ENCODE measurements at places on chromosomes 3 and 15. TPM values are rescaled to one million over a fixed set of nuclear protein-coding genes. Genes with fewer than 3 reads are reported as not detected.

GRCh38 chr3:120636795-120637401, 40.8 kb downstream of the NDUFB4 start:
- DNase-seq, result no peak

DNA sequence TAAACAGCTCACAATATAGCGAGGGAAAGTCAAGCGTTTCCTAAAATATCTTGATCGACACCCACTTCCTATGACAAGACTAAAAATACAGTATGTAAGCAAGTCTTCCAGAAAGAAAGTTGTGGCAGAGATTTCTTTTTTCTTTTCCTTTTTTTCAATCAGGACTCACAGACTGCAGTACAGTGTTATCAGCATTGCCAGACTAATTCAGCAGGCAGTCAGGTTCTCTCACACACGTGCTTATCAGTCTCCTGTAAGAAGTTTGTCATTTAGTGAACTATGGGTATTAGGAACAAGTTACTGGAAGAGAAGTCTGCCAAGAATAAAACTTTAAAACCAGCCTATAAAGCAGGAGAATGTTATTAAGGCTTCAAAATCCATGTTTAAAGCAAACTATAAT, 32.8 kb upstream of the ZNF385D start:
- no peak for DNase-seq

DNA sequence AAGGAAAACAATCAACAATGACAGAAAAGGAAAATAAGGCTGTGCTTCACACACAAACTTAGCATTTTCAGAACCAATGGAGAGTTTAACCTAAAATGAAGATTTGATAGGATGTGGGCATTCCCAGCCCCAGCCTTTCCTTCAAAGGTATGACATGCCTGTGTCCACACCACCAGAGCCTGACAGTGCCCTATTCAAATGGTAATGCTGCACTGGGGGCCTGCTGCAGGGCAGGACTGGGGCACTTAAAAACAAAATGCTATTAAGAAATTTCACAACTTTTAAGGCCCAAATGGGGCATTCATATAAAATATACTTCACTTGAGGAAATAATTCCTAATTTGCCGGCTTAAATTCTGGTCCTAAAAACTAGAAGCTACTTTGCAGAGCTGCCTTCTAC, 30.9 kb upstream of the TKT start:
- no peak for DNase-seq

DNA sequence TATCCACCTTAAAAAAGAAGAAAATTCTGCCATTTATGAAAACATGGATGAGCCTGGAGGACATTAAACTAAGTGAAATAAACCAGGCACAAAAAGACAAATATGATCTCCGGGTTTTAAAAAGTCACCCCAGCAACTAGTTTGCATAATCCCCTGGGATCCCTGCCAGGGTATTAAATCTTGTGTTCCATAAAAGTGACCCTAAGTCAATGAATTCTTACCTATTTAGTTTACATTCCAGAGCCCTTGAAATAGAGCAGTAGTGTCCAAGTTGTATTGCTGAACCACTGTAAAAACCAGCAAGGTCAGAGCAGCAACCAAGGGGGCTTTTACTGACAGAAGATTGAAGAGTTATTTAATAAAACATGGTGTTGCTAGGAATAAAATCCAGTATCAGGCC, 716.8 kb upstream of the BCHE start:
- no peak for DNase-seq

DNA sequence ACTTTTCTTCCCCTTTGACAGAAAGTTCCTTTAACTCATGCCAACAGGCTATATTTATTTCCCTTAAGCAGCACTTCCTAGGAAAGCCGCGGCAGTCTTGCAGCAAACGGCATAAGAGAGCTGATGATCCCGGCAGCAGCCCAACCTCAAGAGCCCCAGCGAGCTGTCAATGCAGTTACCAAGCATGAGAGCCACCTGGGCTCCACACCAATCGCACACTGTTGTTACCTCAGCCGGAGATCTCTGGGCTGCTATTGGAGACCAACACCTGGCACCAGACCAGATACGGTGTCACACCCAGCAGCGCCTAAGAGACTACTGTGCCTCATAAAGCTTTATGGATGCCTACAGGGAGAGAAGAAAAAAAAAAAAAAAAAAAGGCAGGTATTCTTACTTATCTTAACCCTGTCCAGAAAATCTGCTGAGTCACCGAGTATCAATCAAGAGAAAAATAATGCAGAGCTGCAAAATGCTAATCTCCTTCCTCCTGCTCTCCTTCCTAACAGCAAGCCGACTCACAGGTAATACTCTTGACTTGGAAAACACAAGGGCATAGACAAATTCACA, 11.7 kb downstream of the ABCC5 start:
- peak; percentile 94 for DNase-seq

DNA sequence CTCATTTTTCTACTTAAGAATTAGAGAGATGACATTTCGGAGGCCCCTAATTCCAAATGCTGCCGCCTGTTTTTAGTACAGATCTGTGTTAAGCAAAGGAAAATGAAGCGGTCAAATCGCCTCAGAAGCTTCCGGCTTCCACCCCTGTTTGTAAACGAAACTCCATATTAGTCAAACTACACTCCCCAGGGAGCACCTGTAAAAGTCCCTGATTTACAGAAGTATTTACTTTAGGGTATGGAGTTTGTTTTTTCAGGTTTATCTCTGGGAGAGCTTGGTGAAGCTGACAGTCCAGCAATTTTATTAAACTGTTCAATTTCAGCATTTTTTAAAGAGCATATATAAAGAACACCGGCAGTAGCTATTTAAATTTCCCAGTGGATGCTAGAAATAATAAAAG, 319.8 kb downstream of the FHIT start:
- DNase-seq, result no peak

DNA sequence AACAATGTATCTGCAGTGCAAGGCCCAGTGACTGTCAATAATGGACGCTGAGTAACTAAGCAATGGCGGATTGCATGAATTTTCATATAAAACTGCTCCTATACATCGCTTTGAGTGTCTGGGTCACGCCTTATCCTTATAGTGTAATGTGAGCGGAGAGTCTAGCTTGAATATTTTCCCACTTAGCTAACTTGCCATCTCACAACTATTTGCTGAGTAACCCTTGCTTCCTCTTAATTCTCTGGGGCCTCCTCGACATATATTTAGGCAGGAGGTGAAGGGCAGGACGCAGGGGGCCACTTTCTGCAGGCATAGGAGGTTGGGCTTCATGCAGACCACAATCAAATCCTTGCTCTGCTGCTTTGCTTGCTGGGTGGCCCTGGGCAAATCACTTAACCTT, 24.0 kb downstream of the ST8SIA2 start:
- no peak for DNase-seq

DNA sequence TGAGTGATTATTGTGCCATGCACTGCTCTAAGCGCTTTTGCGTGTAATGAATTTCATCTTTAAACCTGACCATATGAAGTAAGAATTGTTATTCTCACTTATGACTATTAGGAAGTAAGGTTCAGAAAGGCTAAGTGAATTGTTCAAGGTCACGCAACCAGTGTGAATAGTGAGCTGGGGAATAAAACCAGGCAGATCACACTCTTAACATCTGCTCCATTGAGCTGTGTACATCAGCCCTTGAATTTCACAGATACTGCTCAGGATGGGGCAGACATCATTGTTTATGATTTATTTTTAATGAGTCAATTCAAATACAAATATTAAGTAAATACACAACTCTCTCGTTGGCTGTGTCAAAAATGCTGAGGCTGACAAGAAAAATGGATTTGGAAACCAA, 184.5 kb downstream of the FNDC3B start:
- DNase-seq, result no peak

DNA sequence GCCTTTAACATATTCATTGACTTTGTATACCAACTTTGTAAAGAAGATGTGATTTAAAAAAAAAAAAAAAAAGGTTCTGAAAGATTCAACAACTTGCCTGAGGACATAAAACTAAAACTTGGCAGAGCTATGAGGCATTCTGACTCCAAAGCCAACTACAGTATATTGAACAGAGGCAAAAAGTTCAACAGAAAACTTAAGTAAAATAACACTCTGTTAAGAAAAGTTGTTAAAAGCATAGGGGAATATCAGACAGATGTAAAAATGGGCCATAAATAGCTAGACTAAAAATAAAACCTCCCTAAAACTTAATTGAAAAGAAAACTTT, 23.4 kb downstream of the GOLIM4 start:
- DNase-seq, result no peak

GRCh38 chr3:100754563-100755334, 45.5 kb downstream of the TFG start:
- no peak for DNase-seq

DNA sequence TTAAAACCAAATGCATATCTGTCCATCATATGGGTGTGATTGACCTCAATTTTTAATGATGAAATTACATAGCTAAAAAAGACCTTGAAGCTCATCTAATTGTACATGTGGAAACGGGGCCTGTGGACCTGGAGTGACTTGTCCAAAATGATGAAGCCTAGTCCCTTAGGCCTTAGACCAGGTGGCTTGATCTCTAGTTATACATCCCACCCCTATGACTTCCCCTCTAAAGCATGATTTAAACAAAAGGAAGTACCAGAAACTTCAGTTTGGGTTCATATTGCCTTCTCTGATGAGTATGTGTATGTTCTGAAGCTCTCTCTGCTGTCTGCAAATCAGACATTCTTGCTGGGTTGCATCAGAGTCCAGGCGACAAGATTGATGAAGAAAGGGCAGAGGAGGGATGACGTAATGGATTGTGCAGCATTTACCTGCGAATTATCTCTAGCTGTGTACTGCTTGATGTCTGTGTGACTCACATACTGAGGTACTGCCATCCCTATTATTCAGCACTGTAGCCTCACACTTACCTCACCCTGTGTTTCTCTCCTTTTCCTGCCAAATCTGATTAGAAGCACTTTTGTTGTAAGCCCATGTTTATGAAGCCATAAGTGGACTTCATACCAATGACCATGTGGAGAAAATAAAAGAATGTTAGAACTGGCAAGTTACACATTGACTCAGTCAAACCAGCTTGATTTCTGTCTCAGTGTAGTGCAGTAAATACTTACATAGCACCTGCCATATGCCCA, 111.5 kb downstream of the FILIP1L start:
- peak; percentile 49 for DNase-seq

DNA sequence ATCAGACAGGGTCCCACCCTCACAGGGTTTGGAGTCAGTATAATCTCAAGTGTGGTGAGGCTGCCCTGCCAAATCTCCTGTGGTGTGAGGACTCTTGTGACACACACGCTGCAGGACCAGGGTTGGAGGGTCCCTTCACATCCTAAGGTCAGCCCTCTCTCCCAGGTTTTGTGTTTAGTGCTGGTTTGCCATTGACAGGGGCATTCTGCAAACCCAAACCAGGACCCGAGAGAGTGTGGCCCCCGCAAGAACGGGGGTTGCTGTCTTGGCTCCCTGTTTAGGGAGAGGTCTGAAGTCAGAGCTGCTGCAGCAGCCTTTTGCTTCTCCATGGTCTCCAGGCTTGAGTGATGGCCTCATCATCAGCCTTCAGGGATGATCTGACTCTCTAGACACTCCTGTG, 14.7 kb downstream of the FAM107A start:
- DNase-seq, result no peak

DNA sequence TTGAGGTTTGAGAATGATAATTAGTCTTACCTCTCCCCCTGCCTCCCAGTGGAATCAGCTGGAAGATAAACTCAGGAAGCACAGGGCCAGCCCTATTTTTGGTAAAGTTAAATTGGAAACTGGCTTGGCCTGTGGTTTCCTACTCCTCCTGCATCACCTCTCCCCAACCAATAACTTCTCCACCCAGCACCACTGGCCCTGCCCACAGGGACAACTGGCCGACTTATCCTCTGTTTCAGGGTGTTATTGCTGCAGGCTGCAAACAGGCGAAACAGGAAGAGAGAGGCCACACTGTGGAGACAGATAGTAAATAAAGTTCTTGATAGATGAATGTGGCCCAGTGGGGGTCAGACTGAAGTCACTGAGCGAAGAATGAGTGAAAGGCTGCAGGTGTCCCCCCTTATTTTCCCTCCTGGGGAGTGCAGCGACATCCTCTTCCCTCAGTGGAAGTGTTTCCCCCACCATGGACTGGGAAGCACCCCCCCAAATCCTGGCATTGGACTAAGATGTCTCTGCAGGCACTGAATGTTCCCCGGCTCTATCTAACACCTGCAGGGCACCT, 47.1 kb downstream of the PDIA5 start:
- no peak for DNase-seq

ITPKA gene
- 57.6 TPM for total RNA-seq

GOLIM4 gene
- total RNA-seq, result 87.2 TPM

FHIT gene
- total RNA-seq, result 20.1 TPM

ATP13A4 gene
- 5.6 TPM for total RNA-seq
